ENCODE measurements at places on chromosomes 1 and 21. TPM values are rescaled to one million over a fixed set of nuclear protein-coding genes. Genes with fewer than 3 reads are reported as not detected.

The FAM177B gene
- total RNA-seq: not detected

The CELA3B gene
- not detected for total RNA-seq

The GBP1 gene
- 16.7 TPM for total RNA-seq

The PRCC gene
- 28.3 TPM for total RNA-seq

The PRRX1 gene
- 679 TPM for total RNA-seq

The CPT2 gene
- total RNA-seq: 14.7 TPM

The ZNF695 gene
- total RNA-seq: 0.82 TPM

The FCRLA gene
- not detected for total RNA-seq

DNA sequence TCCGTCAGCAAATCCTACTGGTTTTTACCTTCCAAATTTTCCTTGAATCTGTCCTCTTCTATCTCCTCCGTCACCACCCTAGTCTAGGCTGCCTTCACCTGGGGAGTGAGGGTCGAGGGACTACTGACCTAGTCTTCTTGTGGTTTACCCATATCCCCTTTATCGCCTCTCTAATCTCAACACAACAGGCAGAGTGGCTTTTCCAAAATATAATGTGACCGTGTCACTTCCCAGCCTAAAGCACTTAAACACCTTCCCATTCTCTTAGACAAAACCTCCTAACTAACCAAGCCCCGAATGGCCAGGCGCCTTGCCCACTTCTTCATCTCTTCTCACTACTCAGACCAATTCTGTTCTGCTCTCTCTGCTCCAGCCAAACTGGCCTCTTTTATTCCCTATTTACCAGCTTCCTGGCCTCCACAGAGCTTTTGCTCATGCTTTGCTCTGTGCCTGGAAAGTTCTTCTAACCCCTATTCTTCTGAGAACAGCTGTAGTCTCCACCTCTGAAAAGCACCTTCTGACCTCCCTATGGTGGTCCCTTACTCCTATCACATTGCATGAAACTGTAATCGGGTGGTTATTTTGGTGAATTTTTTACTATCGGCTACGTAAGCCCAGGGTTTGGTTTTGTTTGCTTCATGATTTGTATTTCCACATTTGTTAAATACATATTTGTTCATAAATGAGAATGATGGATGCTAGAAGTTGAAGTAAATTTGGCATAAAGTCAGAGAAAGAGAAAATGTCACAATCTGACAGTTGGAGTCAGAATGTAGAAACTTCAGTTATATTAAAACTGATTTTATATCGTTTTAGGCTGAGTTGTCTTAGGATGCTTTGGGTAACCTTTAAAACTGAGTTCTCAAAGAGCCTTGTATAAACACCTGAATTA, 1.2 kb upstream of the NBPF1 start:
- DNase-seq: no peak

GRCh38 chr1:219298571-219299148, 125.0 kb downstream of the LYPLAL1 start:
- peak; percentile 99 for DNase-seq

DNA sequence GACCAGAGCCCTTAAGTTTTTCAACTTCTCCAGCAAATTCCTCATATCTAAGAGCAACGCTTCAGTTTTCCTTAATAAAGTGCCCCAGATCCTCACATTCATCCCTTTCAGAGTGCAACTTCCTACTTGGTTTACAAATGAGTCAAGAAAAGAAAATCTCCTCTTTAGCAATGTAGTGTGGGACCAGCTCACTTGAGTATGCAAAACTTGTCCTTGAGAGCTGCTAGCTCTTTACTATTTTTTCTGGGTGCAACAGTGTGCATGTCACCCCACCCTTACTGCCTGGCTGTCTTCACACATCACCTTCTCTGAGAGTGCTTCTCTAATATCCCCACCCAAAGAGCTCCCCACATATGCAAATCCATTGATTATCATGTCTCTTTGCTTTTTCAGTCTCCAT, 203.1 kb upstream of the CAMK1G start:
- DNase-seq: no peak

DNA sequence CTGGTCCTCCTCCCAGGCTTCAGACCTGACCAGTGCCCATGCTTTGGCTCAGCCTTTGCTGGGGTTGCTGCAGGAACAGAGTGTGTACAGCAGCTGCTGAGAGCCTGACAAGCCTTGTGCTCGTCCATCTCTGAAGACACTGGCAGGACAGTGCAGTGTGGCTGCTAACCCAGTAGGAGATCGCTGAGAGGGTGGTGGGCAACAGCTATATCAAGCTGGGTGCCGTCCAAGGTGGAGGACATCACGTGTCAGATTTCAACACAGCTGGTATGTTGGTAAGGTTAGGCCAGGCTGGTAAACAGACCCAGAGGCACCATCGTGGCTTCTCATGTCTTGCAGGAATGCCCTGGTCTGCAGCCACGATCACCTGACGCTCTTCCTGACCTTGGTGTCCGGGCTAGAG, 17.9 kb upstream of the SLC25A34 start:
- no peak for DNase-seq

- DNase-seq: peak; percentile 36
Observed at GRCh38 chr1:11188381-11188780, 774 bp upstream of the ANGPTL7 start.

DNA sequence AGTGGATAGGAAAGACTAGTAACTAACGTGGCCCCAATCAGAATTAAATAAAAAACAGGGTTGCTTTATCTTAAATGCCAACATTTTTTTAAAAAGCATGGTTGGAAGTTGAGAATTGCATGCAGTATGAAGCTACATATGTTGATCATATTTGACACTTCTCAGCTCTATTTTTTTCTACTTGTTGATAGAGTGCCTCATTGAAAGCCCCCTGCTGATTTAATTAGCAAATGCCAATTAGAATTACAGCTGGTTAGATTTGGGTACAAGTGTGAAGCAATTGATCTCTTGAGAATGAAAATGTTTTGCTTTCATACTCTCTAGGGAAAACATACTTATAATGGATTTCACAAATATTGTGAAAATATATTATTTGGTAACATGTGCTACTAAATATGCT, 40.5 kb downstream of the CHD1L start:
- DNase-seq: no peak

DNA sequence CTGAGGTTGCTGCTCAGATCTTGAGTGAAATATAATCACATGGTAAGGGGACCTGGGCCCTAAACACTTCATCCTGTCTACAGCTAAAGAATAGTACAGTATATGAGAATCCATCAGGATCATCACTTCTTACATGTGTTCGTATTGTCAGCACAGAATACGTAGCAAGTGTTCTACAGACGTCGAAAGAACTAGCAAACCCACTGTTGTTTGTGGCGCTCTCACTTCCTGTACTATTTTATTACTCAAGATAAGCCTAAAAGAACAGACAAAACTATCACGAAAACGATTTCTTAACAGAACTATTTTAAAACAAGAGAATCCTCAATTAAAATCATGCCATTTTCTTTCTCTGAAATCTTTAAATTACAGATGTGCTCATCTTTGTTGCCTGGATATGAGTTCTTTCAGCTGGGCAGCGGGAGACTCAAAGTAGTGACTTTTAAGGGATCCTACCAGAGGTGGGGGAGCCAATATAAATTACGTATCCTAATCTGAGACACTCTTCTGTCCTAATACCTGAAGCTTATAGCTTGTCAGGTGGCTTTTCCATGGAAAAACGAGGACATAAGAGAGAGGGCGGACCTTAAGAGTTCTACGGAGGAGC, 724 bp downstream of the ST7L start:
- peak; percentile 39 for DNase-seq

- DNase-seq: no peak
Observed at GRCh38 chr1:245582026-245582425, 427.2 kb downstream of the KIF26B start.

- DNase-seq: no peak
Observed at GRCh38 chr1:67005068-67005467, 48.9 kb downstream of the SLC35D1 start.

DNA sequence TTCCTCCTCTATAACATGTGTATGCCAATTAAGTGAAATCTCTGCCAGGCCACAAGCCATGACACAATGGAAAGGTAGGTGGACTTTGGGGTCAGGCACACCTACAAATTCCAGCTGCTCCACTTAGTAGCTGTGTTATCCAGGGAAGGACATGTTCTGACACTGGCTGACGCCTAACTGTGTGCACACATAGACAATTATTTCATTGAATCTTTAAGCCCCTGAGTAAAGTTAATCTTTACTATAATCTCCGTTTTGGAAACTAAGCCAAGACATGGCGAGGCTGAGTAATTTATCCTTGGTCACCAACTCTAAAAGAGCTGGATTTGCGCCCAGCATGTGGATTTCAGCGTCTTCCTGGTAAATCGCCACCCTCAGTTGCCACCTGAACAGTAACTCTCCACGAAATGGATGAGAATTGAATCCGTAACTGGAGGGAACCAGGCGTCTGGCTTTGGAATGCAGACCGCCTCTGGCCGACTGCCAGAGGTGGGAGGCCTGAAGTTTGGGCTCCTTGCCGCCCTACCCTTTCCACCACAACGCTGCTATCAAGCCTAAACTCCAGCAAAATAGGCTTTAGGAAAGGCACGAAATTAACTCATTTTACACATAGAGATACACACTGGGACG, 888 bp upstream of the SNRPE start:
- peak; percentile 61 for DNase-seq

- DNase-seq: no peak
Observed at GRCh38 chr1:211935448-211935970, 99.8 kb downstream of the INTS7 start.

DNA sequence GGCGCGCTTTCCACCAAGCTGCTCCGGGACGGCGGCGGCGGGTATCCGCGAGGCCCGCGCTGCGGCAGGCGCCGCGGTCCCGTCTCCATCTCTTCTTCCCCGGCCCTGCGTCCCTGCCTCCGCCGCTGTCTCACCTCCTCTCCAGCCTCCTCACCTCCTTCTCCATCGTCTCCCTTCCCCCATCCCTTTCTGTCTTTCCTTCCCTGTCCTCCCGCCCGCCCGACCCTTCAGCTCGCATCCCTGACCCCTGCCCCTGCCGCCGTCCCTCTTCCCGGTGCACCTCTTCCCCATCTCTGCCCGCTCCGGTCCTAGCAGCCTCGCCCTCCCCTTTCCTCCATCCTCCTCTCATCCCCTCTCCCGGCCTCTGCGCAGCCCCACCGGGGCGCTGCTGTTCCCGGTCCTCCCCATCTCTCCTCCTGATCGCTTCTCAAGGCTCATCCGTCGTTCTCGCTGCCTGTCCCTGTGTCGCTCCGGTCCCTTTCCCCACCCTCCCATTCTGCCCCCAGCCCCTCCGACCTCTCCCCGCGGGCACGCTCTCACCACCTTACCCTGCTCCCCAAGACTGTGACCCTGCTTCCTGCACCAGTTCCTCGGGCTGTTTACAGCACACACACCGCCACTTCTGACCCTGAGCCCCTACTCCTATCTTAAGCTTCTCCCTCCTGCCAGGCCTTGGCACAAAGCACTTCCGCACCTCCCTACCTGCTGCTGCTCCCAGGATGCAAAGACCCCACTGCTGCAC, 760 bp upstream of the NPHP4 start:
- no peak for DNase-seq

DNA sequence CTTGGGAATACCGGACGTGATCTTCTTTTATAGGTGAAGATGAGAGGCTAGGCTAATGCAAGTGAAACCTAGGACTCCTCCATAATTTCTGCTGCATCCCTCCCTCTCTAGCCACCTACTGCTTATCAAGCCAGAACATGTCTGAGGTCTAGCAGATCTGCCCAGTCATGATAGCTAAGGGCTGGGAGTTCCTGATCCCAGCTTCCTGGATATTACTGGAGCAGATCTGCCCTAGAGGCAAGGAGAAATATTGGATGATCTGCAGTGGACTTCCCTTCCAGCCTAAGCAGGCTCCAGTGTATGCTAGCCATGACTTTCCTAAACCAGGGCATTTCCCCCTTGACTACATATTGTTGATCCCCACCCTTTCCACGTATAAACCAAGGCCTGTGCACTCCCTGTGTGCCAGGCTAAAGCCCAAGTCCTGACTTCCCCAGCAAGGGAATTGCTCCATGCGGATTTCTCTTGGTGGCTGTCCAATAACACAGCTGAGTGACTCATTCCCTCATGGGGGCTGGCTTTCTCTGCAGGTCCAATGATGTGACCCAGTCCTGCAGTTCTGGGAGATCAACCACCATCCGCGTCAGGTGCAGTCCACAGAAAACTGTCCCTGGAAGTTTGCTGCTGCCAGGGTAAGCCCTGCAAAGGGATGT, 15.5 kb upstream of the SARS1 start:
- peak; percentile 93 for DNase-seq

DNA sequence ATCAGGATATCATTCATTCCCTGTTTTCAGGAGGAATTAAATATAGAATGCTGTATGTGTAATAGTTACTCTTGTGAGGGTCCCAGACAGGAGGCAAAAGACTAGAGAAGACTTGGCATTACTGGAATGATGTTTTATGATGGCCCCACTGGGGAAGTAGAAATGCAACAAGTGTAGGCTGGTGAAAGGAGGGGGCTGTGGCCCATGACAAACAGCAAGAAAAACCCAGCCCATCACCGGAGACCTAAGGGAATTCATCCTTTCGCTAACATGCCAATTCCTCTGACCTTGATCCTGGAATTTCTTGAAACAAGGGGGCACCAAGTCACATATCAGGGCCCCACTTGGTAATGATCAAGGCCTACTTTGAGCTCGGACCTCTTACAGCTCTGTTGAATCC, 5.5 kb upstream of the IFNGR2 start:
- DNase-seq: no peak

- DNase-seq: no peak
Observed at GRCh38 chr1:211033921-211034525, 99.9 kb downstream of the KCNH1 start.

- DNase-seq: no peak
Observed at GRCh38 chr1:193181985-193182384, 4.4 kb downstream of the B3GALT2 start.

- DNase-seq: no peak
Observed at GRCh38 chr1:25246600-25247023, 642 bp downstream of the RSRP1 start.

- DNase-seq: no peak
Observed at GRCh38 chr1:160823296-160823695, 27.3 kb downstream of the LY9 start.

DNA sequence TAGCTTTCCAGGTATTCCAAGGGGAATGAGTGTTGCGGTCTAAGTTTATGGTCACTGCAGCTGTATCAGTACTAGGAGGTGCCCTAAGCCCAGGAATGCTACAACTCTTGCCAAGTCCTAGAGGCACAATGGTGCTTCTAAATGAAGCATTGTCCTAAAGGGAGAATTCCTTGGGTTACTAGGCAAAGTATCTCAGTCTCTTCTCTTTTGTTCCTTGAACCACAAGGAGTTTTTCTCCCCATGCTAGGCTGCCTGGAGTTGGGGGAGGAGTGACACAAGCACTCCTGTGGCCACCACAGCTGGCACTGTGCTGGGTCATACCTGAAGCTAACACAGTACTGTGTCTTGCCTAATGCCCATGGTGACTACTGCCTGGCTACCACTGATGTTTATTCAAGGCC, 50.7 kb downstream of the KMO start:
- DNase-seq: no peak

- peak; percentile 89 for DNase-seq
Observed at GRCh38 chr1:245791410-245792312, 636.9 kb downstream of the KIF26B start.

All from fibroblast of the aortic adventitia (primary cell).